ENCODE measurements at places on chromosomes 1 and 21.

DNA sequence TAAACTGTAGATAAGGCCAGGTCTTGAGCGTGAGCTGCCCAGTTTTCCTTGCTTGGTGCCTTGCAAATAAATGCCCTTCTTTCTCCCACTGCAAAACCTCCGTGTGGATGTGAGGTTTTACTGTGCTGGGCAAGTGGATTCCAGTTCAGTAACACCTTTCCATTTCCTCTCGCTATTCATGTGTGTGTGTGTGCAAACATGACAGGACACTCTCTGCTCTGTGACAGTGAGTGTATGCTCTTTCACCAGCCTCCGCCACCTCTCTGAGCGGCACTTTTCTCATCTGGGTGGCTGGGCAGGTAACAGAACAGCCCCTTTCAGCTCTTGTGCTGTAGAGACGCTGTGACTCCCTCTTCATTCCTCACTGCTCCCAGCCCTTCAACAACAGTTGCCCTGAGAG is 23.9 kb downstream of the CNIH3 start:
- DNase-seq = no peak

- no peak for DNase-seq
Observed at GRCh38 chr1:109762039-109762585, 1.6 kb downstream of the EPS8L3 start.

DNA sequence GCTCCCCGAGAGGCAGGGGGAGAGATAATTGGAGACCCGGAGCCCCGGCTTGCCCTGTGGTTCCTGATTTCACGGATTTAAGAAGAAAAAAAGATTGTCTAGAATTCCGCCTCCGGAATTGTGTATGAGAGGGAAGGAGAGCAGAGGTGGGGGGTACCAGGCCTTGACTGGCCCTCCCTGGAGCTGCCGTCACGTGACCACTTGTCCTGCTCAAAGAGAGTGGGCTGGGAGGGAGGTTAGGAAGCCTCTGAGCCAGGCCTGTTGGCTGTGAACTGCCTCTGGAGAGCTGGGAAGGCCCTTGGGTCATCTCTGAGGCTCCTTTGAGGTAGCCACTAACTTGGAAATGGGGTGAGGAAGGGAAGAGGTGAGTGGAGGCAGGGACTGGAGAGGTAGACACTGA is 106.5 kb downstream of the GRIK3 start:
- DNase-seq = no peak

DNA sequence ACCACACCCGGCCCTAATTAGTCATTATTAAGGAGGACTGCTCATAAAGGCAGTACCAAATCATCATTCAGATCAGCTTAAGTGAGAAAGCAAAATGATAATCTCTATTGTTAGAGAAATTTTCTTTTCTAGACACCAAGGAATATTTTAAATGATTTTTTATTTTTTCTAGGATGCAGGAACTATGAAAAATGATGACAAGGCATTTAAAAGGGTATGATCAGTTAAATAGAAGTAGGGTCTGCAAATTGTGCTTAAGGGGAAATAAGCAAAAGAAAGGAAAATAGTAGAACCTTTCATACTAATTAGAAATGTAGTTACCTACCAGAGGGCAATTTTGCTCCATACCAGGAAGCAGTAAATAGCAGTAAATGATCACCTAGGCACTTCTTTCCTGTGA is 21.6 kb upstream of the TEKT2 start:
- no peak for DNase-seq

DNA sequence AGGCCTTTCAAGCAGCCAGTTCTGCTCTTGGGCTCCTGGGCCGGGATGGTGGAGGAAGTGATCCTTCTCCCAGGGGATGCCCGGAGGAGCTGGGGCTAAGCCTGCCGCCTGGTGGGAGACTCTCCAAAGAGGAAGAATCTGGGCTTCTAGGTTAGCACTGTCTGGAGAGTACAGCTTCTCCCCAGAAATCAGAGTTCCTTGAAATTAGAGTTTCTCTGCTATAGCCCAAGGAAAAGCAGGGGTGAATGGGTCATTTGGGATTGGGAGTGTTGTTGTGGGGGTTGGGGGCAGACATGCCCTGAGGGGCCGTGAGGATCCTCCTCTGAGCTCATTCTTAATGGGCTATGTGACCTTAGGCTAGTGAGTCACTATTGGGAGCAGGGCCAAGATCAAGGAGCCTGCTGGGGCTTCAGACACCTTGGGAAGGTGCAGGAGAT is 6.5 kb downstream of the LGR6 start:
- no peak for DNase-seq

- DNase-seq = no peak
Observed at GRCh38 chr1:219724440-219724839, 111.5 kb upstream of the ZC3H11B start.

DNA sequence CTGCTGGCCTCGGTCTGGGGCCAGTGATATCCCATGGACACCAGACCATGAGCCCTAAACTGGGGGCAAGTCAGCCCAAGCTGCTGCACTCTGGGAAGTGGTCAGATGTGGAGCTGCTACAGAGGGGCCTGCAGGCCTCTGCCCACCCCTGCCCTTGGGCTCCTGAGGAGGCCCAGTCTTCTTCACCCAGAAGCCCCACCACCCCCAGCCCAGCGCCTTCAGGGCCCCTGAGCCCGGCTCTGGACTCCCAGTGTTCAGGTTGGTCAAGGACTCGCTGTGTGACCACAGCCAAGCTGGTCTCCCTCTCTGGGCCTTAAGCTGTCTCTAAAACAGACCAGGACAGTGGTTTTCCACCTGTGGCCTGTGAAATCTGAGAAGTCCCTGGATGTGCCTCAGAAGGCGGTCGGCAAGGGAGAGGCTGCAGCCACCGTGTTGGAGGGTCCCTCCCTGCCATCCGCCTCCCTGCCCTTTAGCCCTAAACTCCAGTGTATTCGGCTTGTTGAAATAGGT is 79.7 kb upstream of the TMEM51 start:
- DNase-seq = no peak

GRCh38 chr1:226956942-226957713 is 17.0 kb downstream of the COQ8A start:
- no peak for DNase-seq

DNA sequence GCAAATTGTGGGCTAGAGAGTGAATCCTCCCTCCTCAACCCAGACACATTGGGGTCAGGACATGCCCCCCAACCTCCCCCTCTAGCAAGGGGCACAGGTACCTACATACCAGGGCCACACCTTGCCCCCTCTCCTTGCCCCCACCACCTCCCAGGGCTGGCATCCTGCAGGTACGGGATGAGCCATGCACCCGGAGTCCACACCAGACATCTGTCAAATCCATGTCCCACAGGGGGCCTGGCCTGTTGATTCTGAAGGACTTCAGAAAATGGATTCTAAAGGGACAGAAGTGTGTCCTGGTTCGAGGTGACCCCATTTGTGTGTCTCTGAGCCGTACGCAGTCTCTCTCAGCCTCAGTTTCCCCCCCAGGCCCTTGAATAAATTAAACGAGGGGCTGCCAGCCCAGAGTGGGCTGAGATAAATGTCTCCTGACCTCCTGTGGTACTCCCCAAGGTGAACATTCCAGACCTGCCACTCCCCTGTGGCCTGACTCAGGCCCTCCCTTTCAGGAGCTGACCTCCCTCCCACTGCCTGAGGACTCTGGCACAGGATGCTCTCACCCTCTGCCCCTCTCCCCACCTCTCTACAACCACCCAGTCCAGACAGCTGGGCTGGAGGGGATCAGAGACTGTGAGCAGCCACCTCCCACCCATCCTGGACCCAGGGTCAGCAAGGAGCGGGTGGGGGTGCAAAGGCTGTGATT is 94.5 kb downstream of the EPHB2 start:
- no peak for DNase-seq

GRCh38 chr1:201457508-201457960 is 11.5 kb downstream of the PHLDA3 start:
- DNase-seq = no peak

- DNase-seq = no peak
Observed at GRCh38 chr1:11157867-11158266, 31.3 kb upstream of the ANGPTL7 start.

- DNase-seq = no peak
Observed at GRCh38 chr1:21863981-21864380, 51.9 kb downstream of the LDLRAD2 start.

DNA sequence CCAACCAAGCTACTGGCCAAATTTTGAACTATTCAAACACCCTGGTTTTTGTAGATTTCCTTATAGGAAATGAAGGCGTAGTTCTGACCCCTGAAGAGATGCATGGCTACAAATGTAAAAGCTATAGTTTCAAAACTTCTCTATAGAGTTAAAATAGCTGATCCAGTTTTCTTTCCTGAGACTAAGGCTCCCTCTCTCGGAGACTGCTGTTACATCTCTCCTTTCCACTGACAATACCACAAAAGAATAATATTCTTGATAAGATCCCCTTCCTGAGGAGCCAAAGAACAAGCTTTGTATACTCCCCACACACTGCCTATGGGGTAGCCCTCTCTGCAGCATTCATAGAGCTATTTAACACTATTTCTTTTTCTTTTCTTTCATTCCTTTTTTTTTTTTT is 6.7 kb upstream of the CFAP126 start:
- no peak for DNase-seq

- DNase-seq = no peak
Observed at GRCh38 chr1:219124163-219124562, 49.5 kb upstream of the LYPLAL1 start.

Data from amygdala (tissue), 56 donors.